Muscle of back (tissue), 13 donors: ENCODE measurements at places on chromosomes 1 and 21.
A peak's percentile ranks its signal among the peaks of the same experiment; 100 is the strongest.

GRCh38 chr1:9345922-9346321 lies 53.2 kb downstream of the SPSB1 start:
- no peak for DNase-seq

GRCh38 chr1:159076438-159077119 lies at the start of gene AIM2:
Gene AIM2 (minus strand): TSS chr1:159076766. CDS start chr1:159073499, 3,267 bp downstream.
- no peak for DNase-seq

DNA sequence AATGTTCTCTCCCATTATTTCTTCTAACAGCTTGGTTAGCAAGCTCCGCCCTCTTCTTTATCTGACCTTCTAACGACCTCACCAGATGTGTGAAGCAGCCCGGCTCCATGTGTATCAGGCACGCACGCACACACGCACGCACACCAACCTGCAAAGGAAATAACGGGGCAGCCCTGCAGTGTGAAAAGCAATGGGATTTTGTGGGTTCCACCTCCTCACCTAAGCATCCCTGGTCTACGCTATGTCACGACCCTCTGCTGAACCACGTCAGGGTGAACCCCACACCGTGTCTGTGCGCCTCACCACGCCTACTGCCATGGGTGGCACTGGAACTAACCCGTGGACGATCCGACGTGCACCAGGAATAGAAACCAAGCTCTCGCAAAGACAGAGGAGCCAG lies 10.4 kb downstream of the SSU72 start:
- no peak for DNase-seq

DNA sequence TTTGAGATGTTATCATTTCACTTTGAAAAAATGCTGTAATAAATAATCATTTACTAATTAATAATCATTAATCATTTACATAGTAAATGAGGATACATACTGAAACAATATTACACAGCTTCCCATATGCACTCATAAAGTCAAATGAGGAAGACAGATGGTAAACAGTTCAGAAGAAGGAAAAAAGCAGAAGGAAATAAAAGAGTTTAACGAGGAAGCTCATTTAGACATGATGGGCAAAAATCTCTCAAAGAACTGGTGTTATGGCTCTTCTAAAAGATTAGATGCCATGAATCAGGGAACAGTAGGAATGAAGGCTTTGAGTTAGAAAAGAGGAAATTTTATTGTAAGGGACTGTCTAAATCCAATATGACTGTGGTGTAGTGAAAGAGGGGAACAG lies 347.6 kb downstream of the PTPRC start:
- DNase-seq = no peak

DNA sequence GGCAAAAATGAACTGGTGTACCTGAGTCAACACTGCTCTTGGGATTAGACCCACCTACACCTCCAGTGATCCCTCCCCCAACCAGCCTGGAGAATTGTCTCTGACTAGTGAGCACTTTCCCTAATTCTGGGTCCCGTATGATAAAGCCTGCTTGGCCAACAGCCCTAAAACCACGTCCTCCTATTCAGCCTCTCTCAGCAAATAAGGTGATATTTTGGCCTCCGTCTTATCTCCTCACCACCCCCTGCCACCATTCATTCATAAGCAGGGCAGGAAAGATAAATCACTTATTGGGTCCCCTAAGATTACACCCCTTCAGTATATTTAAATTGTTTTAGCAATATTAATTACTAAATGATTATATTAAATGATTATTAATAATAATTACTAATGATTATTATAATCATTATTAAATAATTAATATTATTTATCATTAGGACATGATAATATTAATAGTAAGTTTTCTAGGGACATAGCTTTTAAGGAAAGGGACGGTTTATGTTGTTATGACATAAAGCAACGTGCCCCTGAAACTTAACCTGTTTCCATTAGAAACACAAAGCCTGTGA lies 108.0 kb downstream of the DUSP10 start:
- DNase-seq = no peak

- no peak for DNase-seq
Measured at GRCh38 chr1:239354231-239354630, 32.1 kb upstream of the CHRM3 start.

- DNase-seq = peak; percentile 10
Measured at GRCh38 chr1:73452522-73452921, 745.5 kb downstream of the LRRIQ3 start.

- DNase-seq = no peak
Measured at GRCh38 chr1:145978471-145978853, 14.0 kb downstream of the POLR3GL start.

- no peak for DNase-seq
Measured at GRCh38 chr1:22268327-22268726, 125.4 kb upstream of the WNT4 start.
